ENCODE measurements at places on chromosomes 1 and 21.
A peak's percentile ranks its signal among the peaks of the same experiment; 100 is the strongest.

DNA sequence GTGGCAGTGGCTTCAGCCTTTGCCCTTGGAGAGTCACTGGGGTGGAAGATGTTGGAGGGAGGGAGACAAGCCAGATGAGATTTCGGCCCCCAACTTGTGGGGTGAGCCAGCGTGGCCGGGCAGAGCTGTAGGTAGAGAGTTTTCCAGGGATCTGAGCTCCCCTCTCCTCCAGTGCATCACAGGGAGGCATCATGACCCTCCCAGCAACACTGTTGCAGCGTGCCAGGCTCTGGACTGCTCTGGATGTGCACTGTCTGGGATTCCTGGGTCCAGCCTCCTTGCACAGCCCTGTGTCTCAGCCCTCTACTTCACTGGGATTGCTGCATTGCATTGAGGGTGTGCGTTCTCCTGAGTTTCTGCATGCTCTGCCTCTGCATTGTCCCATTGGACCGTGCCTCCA, 8.9 kb downstream of the PTPRU start:
- no peak for DNase-seq

DNA sequence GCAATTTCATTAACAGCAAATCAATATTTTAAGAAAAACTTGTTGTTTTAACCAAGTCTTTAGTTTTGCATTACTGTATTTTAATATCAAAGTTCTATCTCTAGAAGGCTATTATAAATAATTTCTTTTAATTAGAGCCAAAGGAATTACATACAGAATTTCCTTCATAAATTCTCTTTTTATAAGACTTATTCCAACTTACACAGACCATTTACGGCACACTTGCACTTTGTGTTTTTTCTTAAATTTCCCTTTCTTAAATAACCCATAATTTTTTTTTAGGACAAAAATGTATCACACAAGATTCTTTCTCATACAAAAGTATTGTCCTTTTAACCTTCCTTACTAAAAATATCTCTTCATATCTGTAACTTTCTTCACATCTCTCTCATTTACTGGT, 458.5 kb upstream of the CHRM3 start:
- no peak for DNase-seq

- no peak for DNase-seq
Observed at GRCh38 chr1:1144122-1144842, 28.4 kb upstream of the C1orf159 start.

GRCh38 chr1:29806646-29807319, 570.5 kb downstream of the PTPRU start:
- no peak for DNase-seq

GRCh38 chr1:223276029-223276428, 87.9 kb downstream of the SUSD4 start:
- no peak for DNase-seq

DNA sequence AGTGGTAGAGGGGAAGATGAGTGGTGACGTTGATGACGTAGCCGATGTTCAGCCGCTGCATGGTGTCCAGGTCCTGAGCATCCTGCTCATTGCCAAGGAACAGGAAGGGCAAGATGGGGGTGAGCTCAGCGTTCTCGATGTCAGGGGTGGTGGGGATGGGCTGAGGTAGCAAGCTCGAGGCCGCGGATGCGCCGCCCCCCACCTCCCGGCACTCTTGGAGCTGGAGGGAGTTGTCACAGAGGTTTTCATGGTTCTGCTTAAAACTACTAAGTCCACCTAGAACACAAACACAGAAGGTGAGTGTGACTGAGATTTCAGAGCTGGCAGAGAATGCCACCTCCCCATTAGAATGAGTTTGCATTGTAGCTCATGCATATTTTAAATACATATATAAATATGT, 35.7 kb downstream of the DUSP10 start:
- no peak for DNase-seq

DNA sequence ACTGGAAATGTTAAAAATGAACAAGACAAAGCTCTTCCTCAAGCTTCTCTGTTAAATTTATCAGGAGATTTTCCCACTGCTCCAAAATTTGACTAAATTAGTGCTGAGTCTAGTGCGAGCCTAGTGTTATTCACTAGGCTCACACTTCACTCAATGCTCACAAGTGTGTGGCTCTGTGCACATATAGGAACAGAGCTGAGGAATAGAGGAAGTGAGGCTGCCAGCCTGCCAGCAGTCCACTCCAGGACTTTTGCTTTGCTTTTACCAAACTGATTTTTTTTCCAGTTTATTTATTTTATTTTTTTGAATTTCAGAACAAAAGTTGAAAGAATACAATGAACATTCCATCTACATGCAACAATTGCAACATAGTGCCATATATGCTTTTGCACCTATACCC, 87.2 kb downstream of the VAV3 start:
- no peak for DNase-seq

GRCh38 chr1:221979444-221980032, 237.6 kb upstream of the DUSP10 start:
- DNase-seq: peak; percentile 43

DNA sequence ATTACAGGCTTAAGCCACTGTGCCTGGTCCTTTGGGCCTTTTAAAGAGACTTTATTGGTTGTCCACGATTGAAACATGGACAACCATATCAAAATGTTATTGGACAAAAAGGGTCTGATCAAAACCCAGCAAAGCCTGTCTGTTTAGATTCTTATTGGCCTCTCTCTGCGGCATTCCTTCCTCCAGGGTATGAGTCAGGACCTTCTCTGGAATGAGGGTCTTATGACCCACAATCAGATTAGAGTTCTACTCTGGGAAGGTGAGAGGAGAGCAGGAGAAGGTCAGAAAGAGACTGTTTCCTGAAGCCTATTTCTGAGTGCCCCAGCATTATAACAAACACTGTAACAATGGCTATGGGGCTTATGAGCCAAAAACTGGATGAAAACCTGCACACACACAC, 7.9 kb downstream of the LURAP1 start:
- DNase-seq: no peak

- DNase-seq: no peak
Observed at GRCh38 chr21:32812035-32812434, 40.5 kb upstream of the PAXBP1 start.

DNA sequence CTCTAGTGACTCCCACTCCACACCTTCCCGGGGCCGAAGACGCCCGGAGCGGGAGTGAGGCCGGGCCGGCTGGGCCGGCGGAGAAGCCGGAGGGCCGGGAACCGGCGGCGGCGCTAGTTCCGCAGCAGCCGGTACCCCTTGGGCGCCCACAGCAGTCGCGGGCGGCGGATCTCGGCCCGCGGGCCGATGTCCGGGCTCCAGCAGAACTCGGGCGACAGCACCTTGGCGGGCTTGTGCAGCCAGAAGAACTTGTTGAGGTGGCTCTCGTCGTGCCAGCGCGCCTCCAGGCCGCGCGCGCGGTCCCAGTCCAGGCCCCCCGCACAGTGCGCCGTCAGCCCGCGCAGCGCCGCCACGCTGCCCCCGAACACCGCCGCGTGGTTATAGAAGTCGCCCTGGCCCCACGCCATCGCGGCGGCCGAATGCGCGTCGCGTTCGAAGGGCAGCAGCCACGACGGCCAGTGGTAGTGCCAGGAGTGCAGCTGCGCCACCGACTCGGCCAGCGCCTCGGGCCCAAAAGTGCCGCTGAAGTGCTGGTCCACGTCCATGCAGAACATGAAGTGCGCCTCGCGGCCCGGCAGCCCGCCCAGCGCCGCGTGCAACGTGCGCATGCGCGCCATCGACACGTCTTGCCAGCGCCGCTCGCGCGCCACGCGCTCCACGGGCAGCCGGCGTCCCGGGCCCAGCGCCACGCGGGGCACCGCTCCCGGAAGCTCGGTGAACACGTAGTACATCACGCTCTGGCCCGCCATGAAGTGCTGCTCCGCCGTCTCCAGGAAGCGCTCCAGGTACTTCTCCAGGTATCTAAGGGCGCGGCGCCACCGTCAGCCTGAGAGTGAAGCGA, 14.0 kb downstream of the A3GALT2 start:
- DNase-seq: no peak

DNA sequence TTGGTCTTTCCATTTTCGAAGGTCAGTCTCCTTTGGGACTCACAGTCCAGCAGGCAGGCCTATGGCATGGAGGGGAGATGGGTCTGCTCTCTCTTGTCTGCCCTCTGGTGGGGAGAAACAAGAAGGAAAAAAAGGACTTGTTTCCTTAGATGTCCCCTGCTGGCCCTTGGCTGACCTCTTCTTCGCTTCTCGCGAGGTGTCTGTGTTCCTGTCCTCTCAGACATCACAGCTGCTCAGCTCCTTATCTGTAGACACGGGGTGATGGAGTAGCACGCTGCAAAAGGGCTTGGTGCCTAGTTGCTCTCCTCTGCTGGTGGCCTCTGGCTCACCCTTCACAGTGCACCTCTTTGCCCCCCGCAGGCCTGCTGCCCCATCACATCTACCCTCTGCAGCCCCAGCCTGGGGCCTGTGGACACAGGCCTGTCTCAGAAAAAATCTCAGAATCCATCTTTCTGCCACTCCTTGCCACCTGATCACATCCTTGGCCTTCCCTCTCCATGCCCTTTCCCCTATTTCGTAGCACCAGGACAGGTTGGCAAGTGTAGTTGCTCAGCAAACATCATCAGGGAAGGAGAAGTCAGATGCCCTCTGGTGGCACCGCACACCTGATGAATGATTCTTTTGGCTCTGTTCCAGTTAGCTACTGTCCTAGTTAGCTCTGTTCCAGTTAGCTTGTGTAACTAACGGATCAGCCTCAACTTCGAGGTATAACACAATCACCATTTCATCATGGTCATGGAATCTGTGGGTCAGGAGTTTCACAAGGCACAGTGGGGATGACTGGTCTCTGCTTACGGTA, 18.7 kb upstream of the AK2 start:
- DNase-seq: peak; percentile 55

GRCh38 chr1:53341961-53342707, 14.3 kb upstream of the LRP8 start:
- no peak for DNase-seq

GRCh38 chr1:24300971-24301784, 18.0 kb upstream of the GRHL3 start:
- DNase-seq: no peak

DNA sequence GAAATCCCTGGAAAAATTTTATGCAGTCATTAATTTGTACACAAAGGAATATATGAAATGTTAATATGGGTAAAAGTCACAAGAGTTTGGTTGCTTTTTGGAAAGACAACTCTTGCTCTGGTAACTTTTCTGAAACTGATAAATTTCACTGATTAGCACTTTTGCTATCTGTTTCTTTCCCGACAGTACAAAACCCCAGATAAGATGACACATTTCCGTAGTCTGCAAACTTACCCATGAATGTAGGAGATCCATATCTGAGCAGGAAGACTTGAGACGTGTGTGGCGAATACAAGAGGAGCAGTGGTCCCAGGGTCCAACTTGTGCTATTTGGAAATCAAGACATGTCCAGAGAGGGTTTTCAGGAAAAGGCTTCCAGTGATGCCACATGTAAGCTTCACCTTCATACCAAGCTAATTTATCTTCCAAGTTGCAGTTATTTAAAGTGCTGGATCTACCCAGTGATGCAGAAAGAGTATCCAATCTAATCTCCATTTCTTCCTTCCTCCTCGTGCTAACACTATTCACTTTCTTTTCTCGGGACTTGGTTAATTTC, 35.9 kb upstream of the SAMSN1 start:
- no peak for DNase-seq

DNA sequence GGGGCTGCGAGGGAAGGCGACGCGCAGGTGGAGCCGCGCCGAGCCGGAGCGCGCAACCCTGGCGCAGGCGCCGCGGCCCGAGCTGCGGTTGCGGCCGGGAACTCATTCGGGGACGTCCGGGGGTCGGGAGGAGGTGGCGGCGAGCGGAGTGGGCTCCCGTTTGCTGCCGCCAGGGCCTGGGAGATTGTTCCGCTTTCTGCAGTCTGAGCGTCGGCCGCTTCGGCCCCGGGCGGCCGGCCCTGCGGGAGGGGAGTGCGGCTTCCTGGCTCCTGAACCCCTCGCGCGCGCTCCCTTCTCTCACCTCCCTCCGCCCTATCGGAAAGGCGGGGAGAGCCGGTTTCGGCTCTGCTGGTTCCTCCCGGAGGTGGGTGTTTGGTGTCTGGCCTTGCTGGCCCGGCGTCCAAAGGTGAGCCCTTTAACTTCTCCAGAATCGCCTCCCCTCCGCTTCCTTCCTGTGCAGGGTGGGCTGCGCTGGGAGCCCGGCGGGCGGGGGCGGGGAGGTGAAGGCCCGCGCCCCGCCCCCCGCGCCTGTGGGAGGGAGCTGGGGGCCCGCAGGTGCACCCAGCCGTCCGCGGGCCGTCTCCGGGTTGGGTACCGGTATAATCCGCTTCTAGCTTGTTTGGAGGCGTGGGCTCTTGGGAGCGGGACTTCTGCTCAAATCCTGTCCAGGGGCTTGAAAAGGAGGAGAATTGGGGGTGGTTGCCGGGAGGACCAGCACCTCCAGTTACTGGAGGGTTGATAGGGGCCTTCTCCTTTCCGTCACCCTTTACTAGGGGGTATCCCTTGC, 683 bp downstream of the LRRC8D start:
- DNase-seq: peak; percentile 65

- DNase-seq: no peak
Observed at GRCh38 chr1:64483731-64484414, 13.9 kb downstream of the CACHD1 start.

GRCh38 chr1:213244664-213245091, 193.6 kb downstream of the RPS6KC1 start:
- peak; percentile 34 for DNase-seq

- DNase-seq: no peak
Observed at GRCh38 chr1:147547065-147547464, 5.8 kb downstream of the BCL9 start.

- DNase-seq: no peak
Observed at GRCh38 chr1:243266231-243266630, 10.4 kb downstream of the SDCCAG8 start.

DNA sequence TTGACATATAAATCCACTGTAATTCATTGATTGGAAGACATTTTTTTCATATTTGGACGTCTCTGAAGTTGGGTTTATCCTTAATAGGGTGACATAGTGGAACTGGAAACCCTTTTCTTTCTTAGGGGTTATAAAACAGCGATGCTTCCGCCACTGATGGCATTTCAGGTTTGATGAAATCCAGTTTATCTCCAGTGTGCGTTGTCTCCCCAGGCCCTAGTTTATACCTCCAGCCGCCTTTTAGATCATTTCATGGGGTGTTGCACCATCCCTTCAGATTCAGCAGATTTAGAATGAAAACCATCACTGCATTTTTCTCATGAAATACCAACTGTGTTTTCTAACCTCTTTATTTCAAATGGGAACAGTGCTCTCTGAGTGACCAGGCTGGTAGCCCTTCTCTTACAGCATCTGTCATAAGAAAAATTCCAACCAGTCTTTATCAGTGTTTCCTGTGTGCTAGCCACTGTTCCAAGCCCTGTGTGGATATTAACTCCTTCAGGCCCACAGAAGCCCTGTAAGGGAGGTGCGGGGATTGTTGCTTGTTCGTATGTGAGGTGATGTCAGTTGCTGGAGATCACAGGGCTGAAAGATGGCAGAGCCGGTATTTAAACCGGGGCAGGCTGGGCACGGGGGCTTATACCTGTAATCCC, 19.0 kb downstream of the H6PD start:
- no peak for DNase-seq

DNA sequence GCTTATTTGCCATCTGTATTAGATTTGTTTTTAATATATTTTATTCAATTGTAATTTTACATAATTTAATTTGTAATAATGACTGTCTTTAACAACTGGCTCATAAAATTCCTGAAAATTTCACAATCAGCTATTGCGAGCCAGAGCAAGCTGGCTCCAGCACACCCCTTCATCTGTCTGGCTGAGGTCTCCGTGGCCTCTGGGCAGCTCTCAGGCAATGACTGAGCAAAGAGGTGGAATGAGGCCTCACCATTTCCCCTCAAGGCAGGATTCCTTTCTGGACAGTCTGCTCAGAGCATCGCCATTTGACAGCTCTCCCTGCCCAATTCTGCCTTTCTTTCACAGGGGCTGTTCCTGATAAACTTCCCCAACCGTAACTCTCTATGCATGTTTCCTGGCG, 5.8 kb upstream of the KANK4 start:
- DNase-seq: peak; percentile 73
